ENCODE measurements at places on chromosomes 1 and 21. TPM values are rescaled to one million over a fixed set of nuclear protein-coding genes. Genes with fewer than 3 reads are reported as not detected.

GRCh38 chr1:225468270-225469020 lies 40.6 kb upstream of the LBR start:
- no peak overlapping the region for H3K4me3 ChIP-seq
- no peaks in the 10 kb centered on the region for H3K36me3 ChIP-seq
- DNase-seq: no peak
- peaks cover 15% of the 10 kb centered on the region for H3K4me1 ChIP-seq

DNA sequence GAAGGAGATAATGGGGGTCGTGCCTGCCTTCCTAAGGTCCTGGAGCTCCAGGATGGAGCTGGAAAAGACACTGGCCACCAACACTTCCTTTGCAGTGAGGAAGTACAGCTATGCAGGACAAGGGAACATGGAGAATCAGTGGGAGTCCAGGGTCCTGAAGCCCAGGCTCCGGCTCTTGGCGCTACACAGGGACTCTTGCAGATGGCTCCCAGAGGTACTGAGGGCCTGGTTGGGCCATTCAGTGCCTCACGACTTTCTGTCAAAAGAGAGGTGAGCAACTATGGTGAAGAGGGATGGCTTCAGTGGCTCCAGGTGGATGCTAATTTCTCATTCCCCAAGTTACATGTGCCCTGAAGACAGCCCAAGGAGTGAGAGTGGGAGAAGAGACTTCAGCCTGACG lies 1.8 kb upstream of the ETNK2 start:
- H3K4me1 ChIP-seq: peaks cover 12% of the 10 kb centered on the region
- no peak for DNase-seq
- no peaks in the 10 kb centered on the region for H3K36me3 ChIP-seq
- H3K27me3 ChIP-seq: peaks cover 19% of the 10 kb centered on the region
- H3K4me3 ChIP-seq: no peak overlapping the region

- H3K27me3 ChIP-seq: no peaks in the 10 kb centered on the region
- H3K27ac ChIP-seq: no peak overlapping the region
- H3K4me3 ChIP-seq: no peak overlapping the region
- no peaks in the 10 kb centered on the region for H3K4me1 ChIP-seq
Measured at GRCh38 chr1:40495315-40495903, 13.2 kb upstream of the EXO5 start.

DNA sequence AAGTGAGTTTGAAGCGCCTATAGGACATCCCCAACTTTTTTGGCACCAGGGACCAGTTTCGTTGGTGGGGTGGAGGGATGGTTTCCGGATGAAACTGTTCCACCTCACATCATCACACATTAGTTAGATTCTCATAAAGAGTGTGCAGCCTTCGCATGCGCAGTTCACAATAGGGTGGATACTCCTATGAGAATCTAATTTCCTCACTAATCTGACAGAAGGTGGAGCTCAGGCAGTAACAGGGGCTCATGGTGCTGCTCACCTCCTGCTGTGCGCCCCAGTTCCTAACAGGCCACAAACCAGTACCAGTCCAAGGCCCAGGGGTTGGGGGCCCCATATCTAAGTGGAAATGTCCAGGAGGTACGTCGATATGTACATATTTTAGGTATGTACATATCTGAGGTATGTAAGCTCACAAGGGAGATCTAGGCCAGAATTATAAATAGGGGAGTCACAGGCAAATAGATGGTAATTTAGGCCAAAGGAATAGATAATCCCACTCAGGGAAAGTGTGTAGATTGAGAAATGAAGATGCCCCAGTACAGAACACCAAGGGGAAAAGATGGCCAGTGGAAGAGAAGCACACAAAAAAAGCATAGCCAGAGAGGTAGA lies 27.5 kb upstream of the RASAL2 start:
- H3K4me3 ChIP-seq: no peak overlapping the region
- no peaks in the 10 kb centered on the region for H3K27me3 ChIP-seq
- peaks cover 11% of the 10 kb centered on the region for H3K4me1 ChIP-seq

GRCh38 chr1:27395441-27396195 lies 3.2 kb downstream of the GPR3 start:
- peak; percentile 91 for DNase-seq
- no peaks in the 10 kb centered on the region for H3K36me3 ChIP-seq
- no peak overlapping the region for H3K27ac ChIP-seq
- peaks cover 28% of the 10 kb centered on the region for H3K4me1 ChIP-seq
- no peaks in the 10 kb centered on the region for H3K27me3 ChIP-seq

The KLHL20 gene
- 7.9 TPM for total RNA-seq
